ENCODE measurements at places on chromosomes 2 and 18.

- DNase-seq = no peak
Measured at GRCh38 chr2:39625193-39625926, 40.4 kb upstream of the TMEM178A start.

DNA sequence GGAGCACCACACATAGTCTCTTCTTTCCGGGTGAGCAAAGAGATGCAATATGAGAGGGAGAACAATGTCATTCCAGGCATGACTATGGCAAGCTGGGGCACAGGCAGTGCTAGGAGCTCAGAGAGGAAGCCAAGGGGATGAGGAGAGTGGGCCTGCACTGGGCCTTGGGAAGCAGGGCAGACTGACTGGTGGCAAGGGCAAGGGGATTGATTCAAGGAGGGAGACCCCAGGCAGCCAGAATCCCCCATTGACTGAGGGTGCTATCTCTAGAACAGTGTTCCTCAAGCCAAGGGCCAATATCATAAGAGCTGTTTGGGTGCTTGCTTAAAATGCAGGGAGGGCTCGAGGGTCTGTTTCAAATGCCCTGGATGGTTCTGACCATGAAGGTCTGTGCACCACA, 36.1 kb downstream of the MARCO start:
- DNase-seq = no peak

DNA sequence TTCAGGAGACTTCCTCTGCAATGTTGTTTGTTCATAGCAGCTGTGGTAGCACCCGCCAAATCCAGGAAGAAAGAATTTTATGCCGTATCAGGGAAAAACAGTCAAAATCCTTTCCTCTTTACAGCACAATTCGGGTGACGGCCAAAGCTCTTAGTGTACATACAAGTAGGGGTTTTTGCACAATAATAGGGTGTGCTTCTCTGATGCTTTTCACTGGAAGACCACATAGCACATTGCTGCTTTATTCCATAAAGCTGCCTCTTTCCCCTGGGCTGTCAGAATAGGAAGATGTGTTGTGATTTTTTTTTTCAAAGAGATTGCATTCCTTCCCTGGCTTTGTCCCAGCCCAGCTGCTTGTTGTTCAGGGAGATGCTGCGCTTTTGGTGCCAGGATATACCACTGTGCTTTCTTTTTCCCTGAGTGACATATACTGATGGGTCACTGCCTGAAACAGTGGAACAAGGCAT, 27.2 kb upstream of the LANCL1 start:
- DNase-seq = no peak

DNA sequence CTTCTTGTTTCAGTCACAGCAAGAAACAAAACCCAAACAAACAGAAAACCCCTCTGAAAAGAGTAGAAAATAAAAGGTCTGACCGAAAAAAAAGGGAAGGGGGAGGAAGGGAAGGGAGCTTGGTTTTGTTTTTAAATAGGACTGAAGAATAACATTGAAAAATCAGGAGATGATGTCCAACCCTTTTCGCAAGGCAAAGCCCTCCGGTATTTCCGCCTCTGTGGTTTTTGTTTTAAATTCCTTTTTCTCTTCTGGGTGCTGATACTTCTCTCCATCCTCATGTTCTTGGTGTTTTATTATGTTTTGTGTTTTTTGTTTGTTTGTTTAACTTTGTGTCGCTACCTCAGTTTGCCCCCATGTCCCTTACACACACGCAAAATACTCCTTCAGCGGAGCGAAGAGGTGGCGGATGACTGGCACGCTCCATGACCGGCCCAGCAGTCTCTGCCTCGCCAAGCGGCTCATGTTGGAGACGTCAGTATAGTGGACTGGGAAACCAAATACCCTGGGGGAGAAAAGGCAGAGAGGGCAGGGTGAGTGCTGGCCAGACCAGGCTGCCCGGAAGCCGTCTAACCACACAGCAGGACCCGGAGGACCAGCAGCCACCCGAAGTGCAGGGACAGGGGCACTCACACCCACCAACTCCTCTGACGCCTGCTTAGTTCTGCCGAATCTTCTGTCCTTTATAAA, 65.7 kb upstream of the POMC start:
- no peak for DNase-seq

DNA sequence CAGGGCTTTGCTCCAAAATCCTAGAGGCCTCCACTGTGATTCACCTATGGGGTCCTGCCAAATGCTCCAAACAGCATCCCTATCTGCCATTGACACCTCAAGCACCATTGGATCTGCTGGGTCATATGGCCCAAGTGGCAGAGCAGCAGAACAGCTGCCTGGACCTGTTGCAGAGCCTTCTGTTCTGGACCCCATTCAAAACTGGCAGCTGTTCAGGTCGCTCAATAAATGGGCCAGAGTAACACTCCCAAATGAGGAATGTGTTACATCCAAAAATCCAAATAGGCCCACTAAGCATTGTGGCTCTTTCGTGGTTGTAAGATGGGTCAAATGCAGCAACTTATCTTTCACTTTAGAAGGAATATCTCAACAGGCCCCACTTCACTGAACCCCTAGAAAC, 783.6 kb downstream of the DCDC2C start:
- DNase-seq = no peak

GRCh38 chr2:148814143-148814859, 60.7 kb upstream of the KIF5C start:
- no peak for DNase-seq

- no peak for DNase-seq
Measured at GRCh38 chr2:200592406-200593075, 6.7 kb downstream of the AOX1 start.

DNA sequence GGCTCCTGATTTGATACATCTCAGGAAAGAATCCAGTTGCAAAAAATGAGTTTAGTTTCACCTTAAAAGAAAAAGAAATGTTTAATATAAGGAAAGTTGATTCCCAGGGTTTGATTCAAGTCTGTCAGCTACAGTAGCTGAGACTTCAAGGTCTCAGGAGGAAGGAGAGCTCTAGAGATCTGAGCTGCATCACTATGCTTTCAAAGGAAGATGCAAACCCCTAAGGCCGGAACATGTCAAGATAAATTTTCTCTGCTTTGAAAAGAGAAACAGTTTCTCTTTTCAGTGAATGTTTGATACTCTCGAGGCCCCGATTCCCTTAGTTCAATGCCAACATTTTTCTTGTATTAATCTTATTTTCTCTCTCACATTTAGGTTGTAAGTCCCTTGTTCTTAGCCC, 128.6 kb downstream of the RGPD3 start:
- no peak for DNase-seq

DNA sequence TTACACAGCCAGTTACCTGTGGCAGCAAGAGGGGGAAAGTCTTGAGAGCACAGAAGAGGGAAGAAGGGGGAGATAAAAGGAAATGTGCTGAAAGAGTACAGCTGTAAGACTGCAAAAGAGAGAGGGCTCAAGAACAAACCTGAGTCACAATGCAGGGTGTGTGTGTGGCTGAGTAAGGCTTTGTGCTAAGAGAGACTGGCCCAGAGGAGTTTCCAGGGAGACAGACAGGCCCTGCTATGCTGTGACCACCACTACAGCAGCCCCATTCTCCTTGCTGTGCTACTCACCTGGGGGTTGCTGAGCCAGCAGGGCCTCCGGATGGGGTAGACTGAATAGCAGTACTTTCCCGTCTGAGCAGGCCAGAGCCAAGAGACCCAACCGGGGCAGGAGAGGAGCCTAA, 12.4 kb upstream of the MPV17 start:
- DNase-seq = no peak

- no peak for DNase-seq
Measured at GRCh38 chr2:194062401-194062800, 1594.6 kb upstream of the SLC39A10 start.

DNA sequence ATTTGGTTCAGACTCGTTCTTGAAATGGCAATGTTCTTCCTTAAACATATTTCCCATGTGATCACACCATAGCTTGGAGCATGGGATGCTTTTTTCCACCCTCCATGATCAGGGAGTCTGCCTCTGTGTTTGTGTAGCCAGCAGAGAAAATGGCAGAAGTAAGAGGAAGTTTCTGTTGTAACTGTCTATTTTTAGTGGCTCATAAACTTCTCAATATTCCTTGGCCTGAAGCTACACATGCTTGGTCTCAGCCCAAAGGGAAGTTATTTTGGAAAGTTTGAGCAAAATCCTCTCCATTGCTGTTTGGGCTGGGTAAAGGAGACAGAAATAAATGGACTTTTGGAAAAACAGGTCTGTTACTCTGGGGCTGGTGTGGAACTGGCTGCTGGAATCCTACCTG, 33.4 kb upstream of the ITGA6 start:
- no peak for DNase-seq

- DNase-seq = no peak
Measured at GRCh38 chr2:180763263-180763989, 217.0 kb upstream of the UBE2E3 start.

GRCh38 chr18:3923750-3924149, 473.8 kb downstream of the TGIF1 start:
- no peak for DNase-seq

DNA sequence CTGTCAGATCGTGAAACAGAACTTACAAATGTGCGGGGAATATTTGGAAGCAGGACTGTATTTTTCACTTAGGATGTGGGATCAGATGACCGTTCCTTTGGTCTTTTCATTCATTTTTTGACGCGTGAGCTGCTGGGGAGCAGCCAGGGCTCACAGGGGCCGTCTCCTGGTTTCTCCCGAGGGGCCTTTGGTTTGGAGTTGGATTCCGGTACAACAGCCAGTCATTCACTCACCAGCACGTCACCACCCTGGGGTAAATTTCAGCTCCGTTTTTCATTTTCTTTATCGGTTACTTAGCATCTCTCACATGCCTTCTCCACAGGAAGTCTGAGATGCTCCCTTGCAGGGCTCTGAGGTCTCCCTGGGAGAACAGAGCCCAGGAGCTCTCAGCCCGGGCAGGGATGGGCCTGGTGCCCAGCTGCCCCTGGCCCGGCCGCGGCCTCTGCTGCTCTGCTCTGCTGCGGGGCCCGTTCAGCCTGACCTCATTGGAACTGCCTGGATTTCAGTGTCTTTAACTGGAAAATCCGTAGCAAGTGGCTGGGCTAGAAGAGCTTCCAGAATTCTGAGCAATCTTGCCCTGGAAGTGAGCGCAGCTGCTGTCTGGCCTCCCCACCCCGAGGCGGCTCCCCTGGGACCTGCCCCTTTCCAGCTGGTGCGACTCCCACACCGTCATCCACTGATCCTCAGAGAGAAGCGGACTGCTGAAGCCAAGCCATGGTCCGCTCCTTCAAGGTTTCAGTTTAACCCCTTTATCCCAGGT, 335.6 kb downstream of the EIPR1 start:
- peak; percentile 8 for DNase-seq
